ENCODE measurements at places on chromosomes 6 and 20.

- DNase-seq: no peak
Measured at GRCh38 chr6:118649918-118650581, 1.3 kb downstream of the CEP85L start.

DNA sequence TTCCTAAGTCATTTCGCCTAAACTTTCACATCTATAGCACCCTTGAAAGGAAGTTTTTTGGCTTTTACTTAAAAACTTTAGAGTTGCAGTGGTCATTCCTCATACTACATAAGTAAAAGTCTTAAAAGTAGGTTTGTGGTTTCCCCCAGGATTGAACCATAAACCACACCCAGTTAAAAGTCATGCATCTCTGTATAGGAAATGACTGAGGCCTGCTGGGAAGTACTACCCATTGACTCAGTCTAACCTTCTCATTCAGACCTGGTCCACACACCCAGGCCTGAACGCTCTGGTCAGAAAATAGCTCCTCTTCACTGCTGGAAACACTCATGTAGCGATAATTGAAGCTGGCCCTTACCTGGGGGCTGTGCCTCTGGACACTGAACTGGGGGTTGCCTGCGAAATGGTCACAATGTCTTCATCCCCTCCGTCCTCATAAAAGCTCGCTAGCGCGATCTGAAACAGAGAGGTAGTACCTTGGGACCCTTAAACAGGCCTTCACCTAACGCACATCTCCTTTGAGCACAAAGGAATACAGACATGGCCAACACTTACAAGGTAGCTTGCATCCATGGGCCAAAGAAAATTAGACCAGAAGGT is 2.6 kb downstream of the NSFL1C start:
- DNase-seq: no peak

GRCh38 chr6:50815436-50816114 is 3.1 kb upstream of the TFAP2B start:
- DNase-seq: no peak

- no peak for DNase-seq
Measured at GRCh38 chr6:124714728-124715127, 247.5 kb upstream of the RNF217 start.

DNA sequence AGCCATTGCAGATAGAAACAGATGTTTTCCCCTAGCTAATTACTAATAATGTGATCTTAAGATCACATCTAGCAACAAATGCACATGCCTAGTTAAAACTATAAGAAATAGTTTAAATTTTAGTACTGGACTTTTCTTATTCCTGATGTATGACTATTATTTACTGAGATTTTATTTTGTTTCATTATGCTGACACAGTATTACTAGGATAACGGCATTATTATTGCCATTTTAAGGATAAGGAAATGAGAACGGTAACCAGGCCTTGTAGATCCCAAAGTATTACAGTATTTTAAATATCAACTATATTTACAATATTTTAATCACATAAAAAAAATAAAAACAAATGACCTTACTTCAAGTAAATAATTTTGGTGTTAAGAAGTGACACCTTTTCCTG is 240.3 kb downstream of the ADGRB3 start:
- no peak for DNase-seq

DNA sequence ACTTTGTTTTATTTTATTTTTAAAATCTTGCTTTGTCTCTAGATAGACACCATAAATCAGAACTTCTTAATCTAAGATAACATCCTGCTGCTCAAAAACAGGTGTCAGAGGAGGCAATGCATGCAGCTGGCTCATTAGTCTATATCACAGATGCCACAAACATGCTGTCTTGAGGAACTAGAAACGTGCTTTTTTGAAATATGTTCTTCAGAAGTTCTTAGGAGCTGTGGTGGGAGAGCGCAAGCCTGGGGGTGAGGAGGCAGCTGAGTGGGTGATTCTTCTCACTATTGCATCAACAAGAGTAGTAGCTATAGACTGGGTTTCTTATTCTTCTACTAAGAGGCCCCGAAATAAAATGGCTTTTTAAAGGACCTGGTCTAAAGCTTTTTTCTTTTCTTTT is 23.4 kb downstream of the IL22RA2 start:
- DNase-seq: no peak

DNA sequence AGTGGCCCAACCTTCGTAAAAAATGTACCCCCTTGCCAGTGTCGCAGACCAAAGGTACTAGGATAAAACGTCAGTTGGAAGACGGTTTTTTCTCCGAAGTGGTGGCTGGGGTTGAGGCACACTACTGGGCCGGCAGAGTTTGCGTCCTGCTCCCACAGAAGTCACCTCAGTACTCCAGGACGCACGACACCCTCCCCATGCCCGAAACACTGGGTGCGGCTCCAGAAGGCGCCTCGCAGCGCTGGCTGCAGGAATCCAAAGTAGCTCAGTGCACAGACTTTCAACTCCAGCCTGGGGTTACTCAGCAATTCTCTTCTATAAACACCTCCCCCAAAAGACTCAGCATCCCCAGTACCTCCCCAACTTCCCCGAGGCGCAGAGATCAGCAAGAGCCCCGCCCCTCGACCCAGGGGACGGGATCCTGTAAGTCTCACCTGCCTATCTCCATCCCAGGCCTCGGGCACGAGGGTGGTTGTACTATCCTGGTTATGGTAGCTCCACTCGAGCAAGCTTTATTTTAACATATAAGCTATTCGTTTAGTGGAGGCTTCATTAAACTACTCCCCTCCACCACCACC is 88.2 kb downstream of the ZFP64 start:
- no peak for DNase-seq

- DNase-seq: no peak
Measured at GRCh38 chr6:107118976-107119375, 3.7 kb upstream of the BEND3 start.

DNA sequence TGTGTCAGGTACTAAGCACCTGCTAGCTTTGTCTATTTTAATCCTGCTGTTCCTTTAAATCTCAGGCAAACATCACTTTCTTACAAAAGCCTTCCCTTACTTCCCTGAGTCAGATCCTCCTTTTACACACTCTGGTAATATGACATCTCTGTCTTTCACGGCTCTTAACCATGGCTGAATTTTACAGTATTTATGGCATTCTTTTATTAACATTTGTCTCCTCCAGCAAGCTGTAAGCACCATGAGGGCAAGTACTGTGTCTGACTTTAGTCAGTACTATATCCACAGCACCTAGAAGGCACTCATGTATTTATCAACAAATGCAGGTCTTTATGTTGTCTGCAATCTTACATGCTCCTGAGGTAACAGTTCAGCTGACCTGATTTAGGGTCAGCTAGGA is 33.7 kb upstream of the HBS1L start:
- DNase-seq: no peak

DNA sequence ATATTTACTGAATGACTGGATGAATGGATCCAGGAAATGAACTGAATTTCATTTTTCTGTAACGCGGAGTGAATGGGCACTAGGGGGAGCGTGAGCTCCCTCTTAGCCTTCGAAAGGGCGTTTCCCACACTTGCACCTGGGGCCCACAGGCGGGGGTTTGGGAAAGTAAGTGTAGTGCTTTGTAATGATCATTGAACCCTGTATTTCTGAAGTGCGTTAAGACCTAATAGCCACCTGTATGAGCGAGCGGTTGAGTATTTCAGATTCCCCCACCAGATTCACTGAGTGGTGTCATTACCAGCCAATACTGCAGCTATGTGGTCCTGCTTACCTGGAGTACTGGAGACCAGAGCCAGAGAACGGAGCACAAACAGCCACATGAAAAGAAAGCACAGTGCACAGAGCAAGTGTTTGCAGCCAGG is 10.5 kb downstream of the SYTL3 start:
- DNase-seq: no peak

- DNase-seq: no peak
Measured at GRCh38 chr6:7107578-7108195, at the start of gene RREB1. TSS of gene RREB1 (plus strand) at chr6:7107961. CDS start at chr6:7181912, 73,951 bp downstream.

GRCh38 chr6:127117979-127118297 is 533 bp upstream of the RSPO3 start:
- no peak for DNase-seq

DNA sequence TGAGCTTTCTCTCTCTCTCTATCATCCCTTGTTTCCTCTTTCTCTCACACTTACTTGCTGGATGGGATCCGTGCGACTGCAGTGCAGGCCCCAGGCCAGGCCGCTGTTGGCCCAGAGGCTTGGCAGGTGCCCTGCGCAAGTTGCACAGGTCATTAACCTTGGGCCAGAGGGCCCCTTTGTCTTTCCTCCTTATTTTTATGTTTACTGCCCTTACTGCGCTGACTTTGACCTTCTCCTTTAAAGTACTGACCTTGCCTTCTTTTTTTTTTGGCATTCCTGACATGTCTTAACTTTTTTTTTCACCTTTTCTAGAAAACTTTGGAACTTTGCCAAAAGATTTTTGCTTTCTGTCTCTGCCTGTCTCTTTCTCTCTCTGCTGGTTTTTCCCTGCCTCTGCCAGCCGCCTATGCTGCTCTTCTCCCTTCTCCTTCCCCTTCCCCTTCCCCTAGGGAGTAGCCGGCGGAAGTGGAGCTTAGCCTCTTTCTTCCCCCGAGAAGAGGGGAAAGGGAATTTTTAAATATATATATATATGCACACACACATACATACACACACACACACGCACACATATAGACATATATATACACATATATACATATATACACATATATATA is 59.6 kb upstream of the CDH4 start:
- no peak for DNase-seq

GRCh38 chr6:133341607-133342158 is 100.5 kb downstream of the EYA4 start:
- no peak for DNase-seq

DNA sequence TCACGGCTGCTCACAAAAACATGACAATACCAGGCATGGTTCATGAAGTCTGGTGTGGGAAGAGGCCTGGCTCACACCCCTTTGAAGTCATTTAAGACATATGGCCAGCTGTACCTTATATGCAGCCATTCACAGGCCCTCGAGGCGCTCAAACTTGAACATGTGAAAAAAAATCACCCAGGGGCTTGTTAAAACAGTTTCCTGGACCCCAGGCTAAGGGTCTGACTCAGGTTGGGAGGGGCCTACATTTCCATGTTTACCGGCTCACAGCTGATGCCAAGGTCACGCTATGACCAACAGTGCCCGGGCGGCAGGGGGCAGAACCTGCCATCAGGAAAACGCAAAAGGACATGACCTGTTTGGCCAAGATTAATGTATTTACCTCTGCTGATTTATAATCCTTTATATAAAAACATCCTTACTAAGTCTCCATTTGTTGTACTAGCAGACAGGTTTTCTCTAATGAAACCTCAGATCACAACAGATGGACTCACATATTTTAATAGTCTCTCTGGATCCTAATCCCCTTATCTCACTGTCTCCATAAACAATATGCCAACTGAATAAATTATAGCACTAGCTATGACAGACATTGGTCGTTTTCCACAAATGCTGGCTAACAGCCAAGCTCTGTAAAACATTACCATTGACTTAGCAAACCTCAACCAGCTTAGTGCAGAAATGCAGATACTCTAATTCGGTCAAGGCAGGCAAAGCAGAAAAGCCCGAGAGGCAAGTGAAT is 19.9 kb downstream of the EZR start:
- no peak for DNase-seq

- DNase-seq: no peak
Measured at GRCh38 chr6:69881322-69882151, 15.2 kb downstream of the COL19A1 start.

GRCh38 chr20:53901064-53901463 is 169.3 kb downstream of the BCAS1 start:
- DNase-seq: no peak
